T-helper 1 cell (primary cell): ENCODE measurements at places on chromosomes 7 and 10.
A peak's percentile ranks its signal among the peaks of the same experiment; 100 is the strongest.

GRCh38 chr7:46168671-46169383 is 247.8 kb upstream of the IGFBP3 start:
- DNase-seq = no peak

DNA sequence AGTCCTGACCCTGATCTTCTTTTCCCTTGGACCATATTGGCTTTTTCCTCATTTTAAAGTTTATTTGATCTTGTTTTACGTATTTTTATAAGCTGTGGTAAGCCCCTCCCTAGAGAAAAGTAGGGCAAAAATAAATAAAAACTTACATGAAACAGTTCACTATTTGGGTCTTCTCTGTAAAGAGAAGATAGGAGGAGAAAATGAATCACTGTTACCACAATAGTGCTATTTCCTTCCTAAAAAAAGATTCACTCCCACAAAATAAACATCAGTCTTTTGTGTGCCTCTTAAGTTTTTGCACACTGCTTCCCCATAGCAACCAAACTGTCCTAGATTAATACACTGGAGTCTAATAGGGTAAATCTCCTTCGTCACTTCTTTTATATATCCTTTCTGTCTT is 1.4 kb upstream of the SVIL start:
- DNase-seq = no peak

GRCh38 chr10:29055101-29055500 is 233.8 kb upstream of the LYZL1 start:
- no peak for DNase-seq

DNA sequence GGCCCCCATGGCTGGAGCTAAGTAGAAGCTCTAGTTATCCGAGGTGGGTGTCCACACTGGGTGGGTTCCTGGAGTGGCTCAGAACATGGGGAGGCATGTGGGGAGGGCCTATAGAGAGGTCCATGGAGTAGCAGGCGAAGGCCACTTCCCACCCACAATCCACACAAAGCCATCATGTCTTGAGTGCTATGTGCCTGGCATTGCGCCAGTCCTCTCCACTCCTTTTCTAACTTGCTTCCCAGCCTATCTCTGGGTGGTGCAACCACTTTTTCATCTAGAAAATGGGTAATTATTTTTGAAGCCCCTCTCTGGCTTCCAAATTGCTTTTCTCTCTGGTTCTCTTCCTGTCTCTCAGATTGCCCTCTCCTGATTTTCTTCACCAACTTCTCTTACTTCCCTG is 263.6 kb downstream of the PHTF2 start:
- no peak for DNase-seq

DNA sequence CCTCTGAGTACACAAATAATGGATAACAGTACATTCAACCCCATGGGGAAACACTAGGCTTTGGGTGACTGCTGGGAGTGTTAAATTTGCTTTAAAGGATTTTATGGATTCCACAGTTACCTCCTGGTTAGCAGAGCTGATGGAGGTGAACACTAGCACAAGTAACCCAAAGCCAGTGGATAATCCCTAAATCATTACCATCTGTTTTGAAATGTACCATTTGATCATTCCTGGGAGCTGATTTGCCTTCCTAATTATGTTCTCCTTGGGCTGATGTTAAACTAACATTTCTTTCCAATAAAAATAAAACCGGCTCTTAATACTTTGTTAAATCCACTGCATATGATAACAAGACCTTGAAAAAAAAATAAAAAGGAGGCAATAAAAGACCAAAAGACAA is 493.9 kb downstream of the PLXNA4 start:
- no peak for DNase-seq

GRCh38 chr7:75621124-75621523 is 117.6 kb downstream of the HIP1 start:
- DNase-seq = no peak

DNA sequence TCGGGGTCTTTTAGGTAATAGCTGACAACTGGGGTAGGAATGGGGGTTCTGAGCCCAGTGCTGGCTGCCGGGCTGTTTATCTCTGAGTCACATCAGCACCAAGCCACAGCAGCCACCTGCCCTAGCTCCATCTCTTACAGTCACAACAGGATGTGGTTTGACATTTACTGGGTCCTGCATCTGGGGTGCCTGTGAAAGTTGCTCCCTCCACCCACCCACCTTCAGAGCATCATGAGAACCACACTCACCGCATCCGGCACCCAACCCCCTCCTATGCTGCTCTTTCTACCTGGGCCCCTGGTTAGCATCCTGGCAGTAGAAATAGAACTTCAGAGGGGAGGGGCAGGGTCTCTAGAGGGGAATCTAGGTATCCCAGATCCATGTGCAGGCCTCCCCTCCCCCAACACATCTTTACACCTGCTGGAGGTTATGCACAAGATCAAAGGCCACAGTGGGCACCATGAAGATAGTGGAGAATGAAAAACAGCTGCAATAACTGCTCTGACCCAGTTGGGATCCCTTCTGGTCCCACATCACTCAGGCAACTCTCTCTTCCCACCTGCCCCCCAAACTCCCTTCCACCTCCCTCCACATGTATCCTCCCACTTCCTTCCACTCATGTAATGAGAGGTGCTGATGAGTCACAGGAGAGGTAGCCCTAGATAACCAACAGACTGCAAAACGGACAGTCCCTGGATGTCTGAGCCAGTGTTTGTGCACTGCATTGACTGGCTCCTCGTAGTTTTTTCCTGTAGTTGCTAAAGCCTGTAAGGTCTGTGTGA is 38.2 kb downstream of the PRSS2 start:
- DNase-seq = peak; percentile 95

DNA sequence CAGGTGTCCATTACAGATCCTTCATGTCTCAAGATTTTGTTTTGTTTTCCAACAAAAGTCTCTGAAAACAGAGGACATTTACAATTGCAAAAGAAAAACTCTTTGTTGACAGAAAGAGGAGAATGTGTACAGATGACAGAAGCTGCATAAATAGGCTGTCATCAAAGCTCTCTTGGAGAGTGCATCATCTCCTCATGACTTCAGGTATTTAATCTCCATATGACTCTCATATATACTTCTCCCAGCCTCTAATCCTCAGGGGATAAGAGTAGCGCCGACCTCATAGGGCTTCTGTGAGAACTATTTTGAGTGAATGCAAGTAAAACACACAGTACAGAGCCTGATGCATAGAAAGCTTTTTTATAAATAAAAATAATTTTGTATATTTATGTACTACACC is 48.1 kb upstream of the SEPTIN7 start:
- DNase-seq = no peak

- DNase-seq = no peak
These were observed 103.1 kb upstream of the PARD3 start for GRCh38 chr10:34918060-34918775.

DNA sequence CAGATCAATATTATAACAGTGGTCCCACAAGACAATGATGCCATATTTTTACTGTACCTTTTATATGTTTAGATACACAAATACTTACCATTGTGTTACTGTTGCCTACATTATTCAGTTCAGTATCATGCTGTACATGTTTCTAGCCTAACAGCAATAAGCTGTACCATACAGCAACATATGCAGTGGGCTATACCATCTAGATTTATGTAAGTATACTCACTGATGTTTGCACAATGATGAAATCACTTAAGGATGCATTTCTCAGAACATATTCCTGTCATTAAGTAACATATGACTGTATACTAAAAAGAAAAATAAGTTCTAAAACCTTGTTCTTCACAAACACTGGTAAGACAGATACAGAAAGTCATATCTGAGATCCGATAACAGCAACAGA is 468.6 kb upstream of the SEMA3A start:
- no peak for DNase-seq

DNA sequence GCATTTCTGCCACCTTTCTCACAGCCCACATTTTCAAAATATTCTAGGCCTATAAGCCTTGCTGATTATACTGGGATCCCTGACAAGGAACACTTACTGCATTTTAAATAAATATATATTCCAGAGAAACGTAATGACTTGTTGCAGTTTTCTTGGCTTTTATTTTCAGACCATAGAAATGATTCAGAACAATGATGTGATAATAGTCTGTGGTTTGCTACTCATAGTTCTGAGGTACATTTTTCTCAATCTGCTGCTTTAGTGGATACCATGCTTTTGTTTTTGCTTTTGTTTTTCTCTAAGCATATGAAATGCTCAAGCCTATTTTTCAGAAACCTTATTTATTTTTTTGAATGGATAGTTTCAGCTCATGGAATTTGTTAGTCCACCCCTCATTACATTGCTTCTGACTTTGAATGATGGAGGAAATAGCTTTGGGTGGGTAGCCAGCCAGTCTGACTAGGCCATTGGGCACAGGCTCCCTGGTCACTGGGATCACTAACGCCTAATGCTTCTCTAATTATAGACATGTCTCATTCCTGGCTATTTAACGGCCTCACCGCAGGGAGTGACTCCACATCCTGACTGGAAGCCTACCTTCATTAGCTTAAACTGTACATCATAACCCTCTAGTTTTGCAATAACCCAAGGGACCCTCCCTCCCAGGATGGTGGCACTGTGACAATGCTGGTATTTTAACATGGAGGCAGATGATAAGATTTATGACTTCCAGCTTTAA is 66.1 kb downstream of the MBL2 start:
- no peak for DNase-seq

DNA sequence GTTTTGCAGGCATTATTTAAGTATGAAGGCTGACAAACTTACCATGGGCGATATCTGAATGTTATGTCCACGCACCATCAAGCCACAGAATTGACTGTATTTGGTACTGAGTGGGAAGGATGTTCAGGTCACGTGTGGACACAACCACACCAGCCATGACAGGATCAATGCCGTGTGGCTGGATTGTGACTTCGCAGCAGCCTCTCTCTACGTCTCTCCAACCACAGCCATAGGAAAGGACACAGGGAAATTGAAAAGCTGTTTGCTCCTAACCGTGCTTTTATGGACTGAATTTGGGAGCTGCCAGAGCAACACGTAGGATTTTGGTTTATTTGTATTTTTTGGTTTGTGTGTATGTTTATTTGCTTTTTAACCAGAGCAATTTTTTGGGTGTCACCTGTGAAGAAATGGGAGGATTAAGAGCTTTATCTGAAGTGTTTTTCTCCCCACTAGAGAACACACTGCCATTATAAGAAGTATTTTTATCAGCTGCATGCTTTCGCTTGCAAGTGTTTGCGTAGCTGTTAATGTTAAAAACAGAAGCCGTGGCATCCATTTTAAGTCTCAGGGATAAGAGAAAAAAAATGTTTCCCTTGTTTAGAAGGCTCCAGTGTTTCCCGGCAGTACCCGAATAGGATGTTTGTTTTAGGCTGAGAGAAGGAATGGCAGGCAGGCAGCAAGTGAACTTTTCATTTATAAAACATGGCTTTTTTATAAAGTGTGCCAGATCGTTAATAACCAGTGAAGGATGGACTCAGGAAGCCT is 401.1 kb upstream of the NFE2L3 start:
- no peak for DNase-seq

GRCh38 chr10:24465891-24466818 is 257.2 kb downstream of the KIAA1217 start:
- no peak for DNase-seq

DNA sequence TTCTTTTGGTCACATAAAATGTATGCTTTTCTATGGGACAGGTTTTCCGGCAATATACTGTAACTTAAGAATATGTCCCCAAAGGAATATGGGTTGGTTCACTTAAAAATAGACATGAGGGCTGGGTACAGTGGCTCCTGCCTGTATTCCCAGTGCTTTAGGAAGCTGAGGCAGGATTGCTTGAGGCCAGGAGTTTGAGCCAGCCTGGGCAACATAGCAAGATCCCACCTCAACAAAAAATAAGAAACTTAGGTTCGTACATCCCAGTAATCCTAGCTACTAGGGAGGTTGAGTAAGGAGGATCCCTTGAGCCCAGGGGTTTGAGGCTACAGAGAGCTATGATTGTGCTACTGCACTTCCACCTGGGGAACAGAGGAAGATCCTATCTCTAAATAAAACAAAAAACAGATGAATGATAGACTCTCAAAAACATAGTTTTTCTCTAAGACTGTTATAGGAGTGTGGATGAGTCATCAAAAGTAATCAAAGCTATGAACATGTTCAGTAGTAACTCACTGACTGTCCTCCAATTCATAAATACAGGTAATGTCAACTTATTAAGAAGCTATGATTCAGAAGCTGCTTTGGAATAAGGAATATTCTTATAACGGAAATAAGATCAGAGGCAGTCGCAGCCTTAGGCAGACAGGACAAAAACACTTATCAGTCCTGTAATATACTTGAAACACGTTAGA is 2.6 kb upstream of the SEC31B start:
- no peak for DNase-seq

DNA sequence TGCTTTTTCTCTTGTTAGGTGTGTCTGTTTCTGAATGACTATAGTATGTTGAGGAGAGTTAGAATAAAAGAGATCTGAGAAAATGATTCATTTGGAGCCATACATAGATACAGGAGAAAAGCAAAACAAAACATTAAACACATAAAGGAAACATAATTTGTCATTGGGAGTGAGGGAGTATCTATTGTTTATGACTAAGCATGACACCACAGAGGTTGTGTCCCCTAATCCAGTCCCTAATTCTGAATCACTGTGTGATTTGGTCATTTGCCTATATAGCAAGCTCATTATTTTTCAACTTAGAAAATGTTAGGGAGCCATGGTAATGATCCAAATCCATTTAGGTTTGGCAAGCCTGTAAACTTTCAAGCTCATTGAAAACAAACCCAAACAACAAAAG is 132.3 kb upstream of the BMPER start:
- DNase-seq = no peak

DNA sequence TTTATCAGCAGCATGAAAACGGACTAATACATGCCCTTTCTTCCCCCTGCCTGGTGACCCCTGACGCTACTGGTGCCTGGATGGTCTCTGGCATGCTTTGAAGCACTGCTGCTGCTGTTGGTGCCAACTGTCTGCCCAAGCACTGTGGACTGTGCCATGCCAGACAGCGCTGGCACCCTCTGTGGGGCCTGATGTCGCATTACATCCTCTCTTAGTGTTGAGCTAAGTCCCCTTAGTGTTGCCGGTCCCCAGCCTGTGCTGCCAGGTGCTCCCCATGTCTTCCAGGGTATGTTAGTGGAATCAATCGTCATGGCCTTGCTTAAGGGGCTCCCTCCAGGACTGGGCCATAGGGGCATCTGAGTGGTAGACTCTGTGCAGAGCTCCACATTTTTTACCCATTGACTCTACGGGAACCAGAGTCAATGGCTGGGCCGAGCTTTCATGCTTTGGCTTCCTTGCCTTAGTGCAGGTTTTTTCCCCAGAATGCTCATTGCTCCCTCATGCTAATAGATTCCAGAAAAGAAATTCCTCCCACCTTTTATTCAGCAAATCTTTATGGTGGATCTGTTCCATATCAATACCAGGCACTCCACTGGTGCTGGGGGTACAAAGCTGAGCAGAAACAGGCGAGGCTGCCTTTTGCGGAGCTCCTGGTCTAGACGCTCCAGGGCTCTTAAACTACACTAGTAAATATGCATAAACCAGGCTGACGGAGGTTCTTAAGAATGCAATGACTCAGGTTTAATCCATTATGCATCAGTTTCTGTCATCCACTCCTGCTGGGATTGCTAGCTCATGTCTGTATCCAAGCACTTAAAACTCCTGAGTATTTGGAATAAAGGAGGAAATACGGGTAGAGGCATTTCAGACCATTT is 21.8 kb upstream of the MRC1 start:
- DNase-seq = no peak
